ENCODE measurements at places on chromosomes 1 and 21.
A peak's percentile ranks its signal among the peaks of the same experiment; 100 is the strongest.

- no peak for DNase-seq
Measured at GRCh38 chr1:212506666-212507065, 73.9 kb downstream of the NENF start.

- peak; percentile 36 for DNase-seq
Measured at GRCh38 chr1:115705085-115705951, 63.2 kb downstream of the CASQ2 start.

DNA sequence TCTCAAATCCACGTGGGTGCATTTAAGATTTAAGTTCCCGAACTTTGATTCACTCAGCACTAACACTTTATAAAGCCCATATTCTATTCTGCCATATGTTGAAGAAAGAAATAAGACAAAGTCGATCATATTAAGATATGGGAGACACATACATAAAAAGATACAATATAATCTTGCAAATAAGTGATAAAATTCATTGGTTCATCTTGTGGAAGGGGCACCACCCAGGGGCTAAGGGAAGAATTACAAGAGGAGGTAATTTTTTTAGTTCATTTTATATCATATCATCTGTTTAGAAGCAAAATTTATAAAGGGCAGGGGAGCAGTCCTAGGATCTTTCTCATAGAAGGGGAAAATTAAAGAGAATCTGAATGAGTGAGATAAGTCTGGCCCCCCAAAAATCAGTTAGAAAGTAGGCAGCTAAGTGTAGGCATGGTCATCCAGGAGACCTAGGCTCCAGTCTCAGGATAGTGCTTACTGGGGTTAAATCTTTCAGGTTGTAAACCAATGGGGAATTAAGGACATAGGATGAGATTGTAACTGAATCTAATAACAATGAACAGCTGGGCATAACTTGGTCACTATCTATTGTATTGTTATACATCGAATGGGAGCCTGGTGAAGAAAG lies 124.2 kb upstream of the L1TD1 start:
- no peak for DNase-seq

DNA sequence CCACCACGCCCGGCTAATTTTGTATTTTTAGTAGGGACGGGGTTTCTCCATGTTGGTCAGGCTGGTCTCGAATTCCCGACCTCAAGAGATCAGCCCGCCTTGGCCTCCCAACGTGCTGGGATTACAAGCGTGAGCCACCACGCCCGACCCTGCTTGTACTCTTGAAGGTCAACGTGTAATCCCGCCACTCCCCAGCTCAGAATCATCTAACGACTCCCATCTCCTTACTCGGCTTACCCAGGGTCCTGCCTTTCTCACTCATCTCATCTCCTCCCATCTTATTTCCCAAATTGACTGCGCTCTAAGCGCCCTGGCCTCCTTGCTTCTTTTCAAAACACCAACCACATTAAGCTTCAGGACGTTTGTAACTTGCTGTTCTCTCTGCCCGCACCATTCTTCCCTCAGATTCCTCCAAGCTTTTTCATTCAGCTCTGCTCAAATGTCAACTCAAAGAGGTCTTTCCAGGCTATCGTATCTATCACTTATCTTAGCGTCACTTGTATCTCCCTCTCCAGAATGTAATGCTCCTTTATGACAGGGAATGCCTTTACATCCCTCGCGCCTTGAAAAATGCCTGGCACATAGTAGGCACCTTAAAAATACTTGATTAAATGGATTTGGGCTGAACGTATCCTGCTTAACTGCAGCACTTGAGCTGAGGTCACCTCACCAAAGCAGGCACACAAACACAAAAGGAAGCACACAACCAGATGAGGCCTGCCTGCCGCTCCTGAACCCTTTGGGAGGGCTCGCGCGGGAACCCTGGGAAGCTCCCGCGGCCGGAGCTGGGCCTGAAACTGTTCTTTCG lies 1.4 kb upstream of the USP1 start:
- DNase-seq, result no peak

DNA sequence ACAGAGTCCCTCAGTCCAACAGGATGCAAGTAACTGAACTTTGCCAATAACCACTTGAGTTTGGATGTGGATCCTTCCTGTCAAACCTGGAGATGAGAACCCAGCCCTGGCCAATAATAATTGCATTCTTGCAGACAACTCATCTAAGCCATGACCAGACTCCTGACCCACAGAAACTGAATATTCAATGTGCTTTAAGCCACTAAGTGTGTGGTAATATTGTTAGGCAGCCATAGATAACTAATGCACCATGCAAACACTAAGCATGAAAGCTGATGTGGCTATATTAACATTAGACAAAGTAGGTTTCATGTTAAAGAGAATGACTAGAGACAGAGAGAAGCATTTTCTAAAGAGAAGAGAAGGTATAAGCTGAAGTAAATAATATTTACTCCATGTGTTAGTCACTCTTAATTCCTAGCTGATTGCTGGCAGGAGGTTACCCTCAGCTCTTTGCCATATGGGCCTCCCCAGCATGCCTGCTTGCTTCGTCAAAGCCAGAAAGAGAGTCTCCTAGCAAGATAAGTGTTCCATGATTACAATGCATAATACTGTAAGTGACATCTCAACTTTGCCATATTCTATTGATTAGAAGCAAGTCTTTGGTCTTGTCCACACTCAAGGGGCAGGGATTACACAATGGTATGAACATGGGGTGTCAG lies 276.4 kb upstream of the PLXNA2 start:
- no peak for DNase-seq
